ENCODE measurements at places on chromosomes 1 and 21. TPM values are rescaled to one million over a fixed set of nuclear protein-coding genes. Genes with fewer than 3 reads are reported as not detected.

The CD1D gene
- not detected for total RNA-seq

The BARHL2 gene
- total RNA-seq, result not detected

The SWT1 gene
- total RNA-seq, result 3.4 TPM

The AADACL4 gene
- total RNA-seq, result not detected

The EDN2 gene
- not detected for total RNA-seq

- no peak for DNase-seq
Observed at GRCh38 chr1:121516234-121516967, 331.6 kb downstream of the SRGAP2C start.

DNA sequence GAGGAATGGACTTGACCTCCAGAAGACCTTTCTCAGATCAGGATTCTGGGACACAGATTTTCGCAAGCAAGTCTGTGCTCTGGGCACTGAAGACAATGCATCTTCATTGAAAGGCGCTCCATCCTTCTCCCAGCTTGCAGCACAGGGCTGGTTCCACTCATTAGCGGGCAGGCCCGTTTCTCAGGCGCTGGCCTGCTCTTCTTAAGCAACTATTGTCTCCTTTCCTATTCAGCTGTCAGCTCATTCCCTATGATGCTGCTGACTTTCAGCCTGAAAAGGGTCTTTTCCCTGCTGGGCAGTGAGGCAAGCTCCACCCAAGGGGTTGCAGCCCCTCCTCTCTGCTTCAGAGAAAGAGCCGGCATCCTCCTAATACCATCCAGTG, 91.9 kb upstream of the PLXNA2 start:
- DNase-seq, result no peak

The DNM3 gene
- 0.12 TPM for total RNA-seq

The GBP6 gene
- not detected for total RNA-seq

DNA sequence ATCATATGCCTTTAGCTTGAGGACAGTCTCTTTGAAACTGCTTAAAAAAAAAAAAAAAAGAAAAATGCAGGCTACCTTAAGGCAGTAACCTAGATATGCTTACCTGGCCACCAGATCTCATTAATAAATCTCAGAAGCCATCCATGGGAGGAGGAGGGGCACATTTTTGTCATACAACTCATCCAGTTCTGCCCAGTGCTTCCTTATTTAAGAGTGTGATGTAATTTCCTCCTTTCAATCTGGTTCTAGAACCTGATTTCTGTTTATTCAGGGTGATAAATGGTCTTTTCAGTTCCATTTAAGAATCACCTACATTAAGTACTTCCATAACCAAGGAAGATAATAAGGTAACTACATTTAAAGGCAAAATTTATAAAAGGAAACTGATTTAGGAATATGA, 6.1 kb downstream of the ERRFI1 start:
- DNase-seq, result no peak

DNA sequence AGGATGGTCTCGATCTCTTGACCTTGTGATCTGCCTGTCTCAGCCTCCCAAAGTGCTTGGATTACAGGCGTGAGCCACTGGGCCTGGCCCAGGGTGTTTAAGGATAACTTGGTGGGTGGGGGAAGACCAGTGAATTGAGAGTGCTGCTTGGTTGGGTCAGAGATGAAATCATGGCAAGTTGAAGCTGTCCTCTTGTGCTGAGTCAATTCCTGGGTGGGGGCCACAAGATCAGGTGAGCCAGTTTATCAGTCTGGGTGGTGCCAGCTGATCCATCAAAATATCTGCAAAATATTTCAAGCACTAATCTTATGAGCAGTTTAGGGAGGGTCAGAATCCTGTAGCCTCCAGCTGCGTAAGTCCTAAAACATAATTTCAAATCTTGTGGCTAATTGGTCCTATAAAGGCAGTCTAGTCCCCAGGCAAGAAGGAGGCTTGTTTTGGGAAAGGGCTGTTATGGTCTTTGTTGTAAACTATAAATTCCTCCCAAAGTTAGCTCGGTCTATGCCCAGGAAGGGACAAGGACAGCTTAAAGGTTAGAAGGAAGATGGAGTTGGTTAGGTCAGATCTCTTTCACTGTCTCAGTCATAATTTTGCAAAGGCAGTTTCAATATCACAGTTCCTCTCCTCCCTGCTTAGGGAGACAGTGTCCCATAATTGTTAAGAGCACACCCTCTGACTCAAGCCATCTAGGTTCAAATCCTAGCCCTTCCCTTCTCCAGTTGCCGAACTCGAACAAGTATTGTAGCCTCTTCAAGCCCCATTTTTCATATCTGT, 66.8 kb upstream of the BACH1 start:
- DNase-seq, result no peak

DNA sequence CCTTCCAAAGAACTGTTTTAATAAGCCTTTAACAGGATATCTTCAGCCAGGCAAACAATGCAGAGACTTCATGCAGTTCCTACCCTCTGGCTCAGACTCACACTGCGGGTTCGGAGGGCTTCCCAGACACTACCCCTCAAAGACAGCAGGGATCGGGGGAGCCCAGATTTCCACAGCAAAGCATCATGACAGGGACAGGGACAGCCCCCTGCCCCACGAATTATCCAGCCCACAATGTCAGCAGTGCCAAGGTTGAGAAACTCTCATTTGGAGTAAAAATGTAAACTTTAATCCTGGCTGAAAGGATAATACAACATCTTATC, 20.1 kb downstream of the NPHP4 start:
- DNase-seq, result no peak

GRCh38 chr1:231986631-231987336, 360.2 kb downstream of the DISC1 start:
- DNase-seq, result no peak

The NKAIN1 gene
- total RNA-seq, result 1.0 TPM

The BPNT1 gene
- 48.8 TPM for total RNA-seq

The TCHH gene
- total RNA-seq, result 0.03 TPM

The RHD gene
- total RNA-seq, result not detected
